Right cardiac atrium (tissue), 5 donors: ENCODE measurements at places on chromosomes 5 and 9. TPM values are rescaled to one million over a fixed set of nuclear protein-coding genes. Genes with fewer than 3 reads are reported as not detected.
A peak's percentile ranks its signal among the peaks of the same experiment; 100 is the strongest.

Gene MEIKIN
- total RNA-seq: not detected

- DNase-seq: peak; percentile 13
Observed at GRCh38 chr5:157689942-157690689, 18.8 kb downstream of the C5orf52 start.

GRCh38 chr5:107058803-107059202 is 611.9 kb downstream of the EFNA5 start:
- no peak for DNase-seq

Gene PCDHGB4
- 5.5 TPM for total RNA-seq

Gene LRRC26
- total RNA-seq: not detected

- no peak for DNase-seq
Observed at GRCh38 chr9:35269919-35270318, 108.1 kb downstream of the UNC13B start.

DNA sequence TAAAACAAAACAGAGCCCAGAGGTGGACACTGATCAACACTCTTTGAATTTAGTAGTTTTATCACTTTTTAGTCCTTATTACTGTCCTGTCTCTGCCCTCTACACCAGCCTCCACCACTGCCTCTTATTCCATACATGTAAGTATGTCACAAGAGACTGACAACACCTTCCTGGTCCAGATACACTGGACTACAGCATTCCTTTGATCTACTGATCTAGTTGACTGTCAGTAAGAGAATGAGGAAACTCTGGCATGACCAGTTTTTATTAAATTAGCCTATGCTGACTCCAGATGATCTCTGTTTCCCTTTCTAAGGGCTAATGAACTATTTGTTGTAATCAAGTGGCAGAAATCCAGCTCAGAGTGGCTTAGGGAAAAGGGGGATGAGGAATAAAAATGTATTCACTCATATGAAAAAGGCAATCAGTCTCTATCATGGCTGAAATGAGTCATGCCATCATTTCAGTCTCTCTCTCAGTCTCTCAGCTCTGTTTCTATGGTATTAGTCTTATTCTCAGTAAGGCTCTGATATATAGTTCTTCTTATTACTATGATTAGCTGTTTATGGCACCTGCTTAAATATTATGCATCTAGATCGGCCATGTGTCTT is 5.5 kb downstream of the ARHGEF37 start:
- no peak for DNase-seq

DNA sequence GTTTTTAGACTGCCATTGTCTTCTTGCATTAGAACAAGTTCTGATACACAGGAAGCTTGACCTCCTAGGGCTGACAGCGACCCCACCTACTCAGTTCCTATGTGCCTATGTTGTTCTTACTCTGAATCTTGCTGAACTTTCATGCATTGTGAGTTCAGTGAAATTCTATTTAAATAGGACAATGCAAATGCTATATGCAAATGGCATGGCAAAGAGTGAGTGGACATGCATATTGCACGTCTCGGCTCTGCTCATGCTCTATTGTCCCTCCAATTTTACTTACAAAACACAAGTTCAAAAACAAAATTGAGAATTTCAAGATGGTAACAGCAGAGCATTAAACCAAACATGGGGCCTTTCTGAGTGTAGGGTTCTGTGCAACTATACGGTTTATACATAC is 5.3 kb upstream of the DCP2 start:
- no peak for DNase-seq

GRCh38 chr5:142211918-142212317 is 103.3 kb downstream of the NDFIP1 start:
- no peak for DNase-seq
